ENCODE measurements at places on chromosomes 7 and 10.

- DNase-seq: no peak
These were observed 88.8 kb upstream of the DDC start for GRCh38 chr7:50653981-50654425.

DNA sequence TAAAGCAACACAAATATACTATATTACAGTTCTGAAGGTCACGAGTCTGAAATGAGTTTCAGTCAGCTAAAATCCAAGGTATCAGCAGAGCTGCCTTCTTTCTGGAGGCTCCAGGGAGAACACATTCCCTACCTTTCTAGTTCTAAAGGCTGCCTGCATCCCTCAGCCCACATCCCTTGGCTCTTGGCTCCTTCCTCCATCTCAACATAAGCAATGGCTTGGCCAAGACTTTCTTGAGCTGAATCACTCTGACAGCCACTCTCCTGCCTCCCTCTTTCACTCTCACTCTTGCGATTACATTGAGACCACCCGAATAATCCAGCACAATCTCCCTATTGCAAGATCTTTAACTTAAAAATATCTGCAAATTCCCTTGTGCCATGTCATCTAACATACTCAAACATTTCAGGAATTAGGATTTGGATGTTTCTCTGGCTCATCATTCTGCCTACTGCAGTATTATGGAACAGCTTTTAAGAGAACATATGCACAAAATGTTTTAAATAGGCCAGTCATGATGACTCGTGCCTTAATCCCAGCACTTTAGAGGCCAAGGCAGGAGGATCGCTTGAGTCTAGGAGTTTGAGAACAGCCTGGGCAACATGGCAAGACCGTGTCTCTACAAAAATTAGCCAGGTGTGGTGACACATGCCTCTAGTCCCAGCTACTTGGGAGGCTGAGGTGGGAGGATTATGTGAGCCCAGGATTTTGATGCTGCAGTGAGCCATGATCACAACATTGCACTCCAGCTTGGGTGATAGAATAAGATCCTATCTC, 144.2 kb upstream of the VSTM2A start:
- no peak for DNase-seq

DNA sequence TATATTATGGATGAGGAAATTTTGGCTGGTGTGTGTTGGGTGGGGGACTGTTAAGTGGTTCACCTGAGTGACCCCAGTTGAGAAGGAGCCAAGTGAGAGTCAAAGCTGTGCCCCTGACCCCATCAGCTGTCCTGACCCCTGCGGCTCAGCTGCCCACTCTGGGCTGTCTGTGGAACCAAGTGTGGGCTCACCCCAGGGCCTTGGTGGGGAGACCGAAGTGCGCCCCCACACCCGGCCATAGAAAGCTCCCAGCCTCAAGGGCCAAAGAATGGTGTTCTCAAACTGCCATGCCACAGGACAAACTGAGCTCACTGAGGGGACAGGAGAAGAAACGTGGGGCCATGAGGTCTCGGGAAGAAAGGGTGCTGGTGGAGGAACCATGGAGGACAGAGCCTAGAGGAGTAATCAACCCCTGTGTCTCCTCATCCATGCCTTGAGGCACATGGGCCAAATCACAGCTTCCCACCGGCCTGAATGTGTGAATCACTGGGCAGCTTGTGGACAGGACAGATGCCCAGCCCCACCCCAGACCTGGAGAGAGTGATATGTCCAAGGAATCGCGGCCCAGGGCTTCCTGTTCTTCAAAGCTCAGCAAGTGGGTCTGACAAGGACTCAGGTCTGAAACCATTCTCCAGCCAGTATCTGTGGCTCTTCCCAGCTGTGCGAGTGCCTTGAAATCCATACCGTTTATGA, 86.2 kb upstream of the CACUL1 start:
- no peak for DNase-seq

DNA sequence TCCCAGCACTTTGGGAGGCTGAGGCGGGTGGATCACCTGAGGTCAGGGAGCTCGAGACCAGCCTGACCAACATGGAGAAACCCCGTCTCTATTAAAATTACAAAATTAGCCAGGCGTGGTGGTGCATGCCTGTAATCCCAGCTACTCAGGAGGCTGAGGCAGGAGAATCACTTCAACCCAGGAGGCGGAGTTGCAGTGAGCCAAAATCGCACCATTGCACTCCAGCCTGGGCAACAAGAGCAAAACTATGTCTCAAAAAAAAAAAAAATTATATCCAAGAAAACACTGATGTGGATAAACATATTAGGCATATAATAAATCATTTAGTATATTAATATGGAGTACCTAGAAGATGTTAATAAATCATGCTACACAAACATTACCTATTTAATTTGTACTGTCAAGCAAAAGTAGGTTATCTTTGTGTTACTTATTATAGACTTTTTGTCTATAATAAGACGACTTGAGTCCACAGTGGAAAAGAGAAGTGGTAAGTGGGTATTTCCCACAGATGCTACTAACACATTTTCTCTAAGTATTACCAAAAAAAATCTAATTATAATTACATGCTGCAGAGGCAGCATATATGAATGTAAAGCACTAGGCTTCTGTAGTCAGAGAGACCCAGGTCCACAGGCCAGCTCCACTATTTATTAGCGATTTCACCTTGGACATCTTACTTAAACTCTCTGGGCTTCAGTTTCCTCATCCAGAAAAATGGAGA, 34.5 kb downstream of the DNMBP start:
- DNase-seq: no peak

DNA sequence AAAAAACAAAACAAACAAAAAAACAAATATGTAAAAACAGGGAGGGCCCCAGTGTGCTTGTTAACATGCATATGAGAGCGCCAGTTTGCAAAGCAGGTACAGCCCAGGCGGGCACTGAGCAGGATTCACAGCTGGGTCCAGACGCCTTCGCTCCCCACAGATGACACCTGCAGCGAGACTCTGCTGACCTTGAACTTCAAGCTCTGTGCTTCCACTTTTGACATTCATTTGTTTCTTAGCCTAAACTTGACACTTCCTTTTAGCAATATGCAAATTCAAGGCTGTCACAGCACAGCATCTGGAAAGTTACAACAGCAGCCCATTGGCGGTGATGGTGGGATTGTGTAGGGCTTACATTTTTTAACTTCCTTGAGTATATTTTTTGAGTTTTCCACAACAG, 88.8 kb upstream of the TNS3 start:
- DNase-seq: no peak

DNA sequence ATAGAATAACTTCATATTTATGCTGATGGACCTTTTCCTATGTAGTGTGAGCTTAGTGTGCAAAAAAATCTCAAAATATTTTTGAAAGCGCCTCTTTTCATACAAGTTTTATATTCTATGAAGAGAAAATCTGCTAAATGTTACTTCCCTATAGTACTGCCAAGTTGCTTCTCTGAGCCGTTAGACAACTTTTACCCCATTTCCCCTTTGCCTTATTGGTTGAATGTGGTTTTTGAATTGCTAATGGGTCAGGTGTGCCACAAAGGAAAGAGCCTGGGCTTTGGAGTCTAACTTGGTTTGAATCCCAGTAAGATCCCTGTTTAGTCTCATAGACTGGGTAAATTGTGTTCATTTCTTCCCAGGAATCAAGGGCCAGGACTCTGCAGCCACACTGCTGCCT, 261.5 kb downstream of the SNX10 start:
- DNase-seq: no peak

GRCh38 chr7:146285418-146285817, 168.8 kb downstream of the CNTNAP2 start:
- no peak for DNase-seq

DNA sequence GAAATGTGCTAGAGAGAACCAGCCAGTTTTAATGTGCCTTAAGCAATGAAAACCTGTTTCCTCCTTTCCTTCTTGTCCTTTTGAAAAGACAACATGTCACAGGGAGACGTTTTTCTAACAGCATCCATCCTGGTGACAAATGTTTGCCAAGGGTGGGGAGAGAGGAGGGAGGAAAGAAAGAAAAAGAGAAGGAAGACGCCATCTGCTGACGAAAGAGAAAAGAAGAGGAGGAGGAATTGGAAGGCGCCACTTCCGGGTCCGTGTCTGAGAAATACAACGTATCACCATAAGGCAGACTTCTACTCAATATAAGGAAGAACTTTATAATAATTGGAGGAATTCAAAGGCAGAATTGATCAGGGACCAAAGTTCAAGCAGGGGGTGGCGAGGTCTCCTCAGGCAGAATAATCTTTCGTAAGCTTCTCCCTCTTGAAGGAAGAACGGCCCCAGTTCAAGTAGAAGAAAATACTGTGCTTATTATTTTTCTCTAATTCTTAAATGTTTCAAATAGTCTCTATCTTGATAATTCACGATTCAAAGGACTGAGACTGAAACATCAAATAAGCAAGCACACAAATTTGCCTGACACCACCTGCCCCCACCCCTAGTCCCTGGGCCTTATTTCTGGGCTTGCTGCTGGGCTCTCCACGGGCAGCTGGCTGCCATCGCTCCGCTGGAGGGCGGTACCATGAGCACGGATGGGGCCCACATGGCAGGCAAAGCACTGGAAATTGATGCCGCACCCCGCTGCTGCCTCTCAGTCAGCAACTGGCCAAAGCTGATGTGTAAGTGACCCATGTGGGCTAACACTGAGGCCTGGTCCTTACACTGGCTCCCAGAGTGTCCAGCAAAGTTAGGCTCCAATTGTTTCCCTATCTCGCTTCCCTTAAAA, 273.7 kb upstream of the KLF14 start:
- peak; percentile 13 for DNase-seq

- no peak for DNase-seq
These were observed 133.3 kb upstream of the HGF start for GRCh38 chr7:81903115-81903514.

GRCh38 chr10:75425291-75426079, 5.9 kb upstream of the LRMDA start:
- no peak for DNase-seq

GRCh38 chr7:122543891-122544290, 155.0 kb downstream of the RNF133 start:
- DNase-seq: no peak

DNA sequence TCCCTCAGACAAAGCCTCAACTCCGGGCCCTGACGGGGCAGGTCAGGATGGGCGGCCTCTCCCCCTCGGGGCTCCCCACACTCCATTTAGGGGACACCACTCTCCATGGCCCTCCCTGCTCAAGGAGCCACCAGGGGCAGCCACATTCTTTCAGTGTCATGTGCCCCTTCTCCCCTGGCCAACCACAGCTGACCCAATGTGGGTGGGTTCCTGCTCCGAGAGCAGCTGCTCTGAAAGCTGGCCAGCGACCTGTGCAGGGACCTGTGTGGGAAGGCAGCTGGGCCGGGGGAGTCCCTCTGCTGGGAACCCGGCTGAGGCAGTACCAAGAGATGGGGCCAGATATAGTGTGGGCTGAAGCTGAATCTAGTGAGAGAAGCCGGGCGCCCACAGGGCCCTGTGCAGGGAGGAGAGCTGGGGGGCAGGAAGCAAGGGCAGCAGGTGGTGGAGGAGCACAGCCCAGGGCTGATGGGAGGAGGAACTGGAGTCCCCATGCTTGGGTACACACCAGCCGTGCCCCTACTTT, 40.6 kb upstream of the NPFFR1 start:
- no peak for DNase-seq

- DNase-seq: no peak
These were observed 62.4 kb downstream of the PON1 start for GRCh38 chr7:95261895-95262415.

- no peak for DNase-seq
These were observed 67.0 kb upstream of the ZMIZ2 start for GRCh38 chr7:44681645-44682044.

DNA sequence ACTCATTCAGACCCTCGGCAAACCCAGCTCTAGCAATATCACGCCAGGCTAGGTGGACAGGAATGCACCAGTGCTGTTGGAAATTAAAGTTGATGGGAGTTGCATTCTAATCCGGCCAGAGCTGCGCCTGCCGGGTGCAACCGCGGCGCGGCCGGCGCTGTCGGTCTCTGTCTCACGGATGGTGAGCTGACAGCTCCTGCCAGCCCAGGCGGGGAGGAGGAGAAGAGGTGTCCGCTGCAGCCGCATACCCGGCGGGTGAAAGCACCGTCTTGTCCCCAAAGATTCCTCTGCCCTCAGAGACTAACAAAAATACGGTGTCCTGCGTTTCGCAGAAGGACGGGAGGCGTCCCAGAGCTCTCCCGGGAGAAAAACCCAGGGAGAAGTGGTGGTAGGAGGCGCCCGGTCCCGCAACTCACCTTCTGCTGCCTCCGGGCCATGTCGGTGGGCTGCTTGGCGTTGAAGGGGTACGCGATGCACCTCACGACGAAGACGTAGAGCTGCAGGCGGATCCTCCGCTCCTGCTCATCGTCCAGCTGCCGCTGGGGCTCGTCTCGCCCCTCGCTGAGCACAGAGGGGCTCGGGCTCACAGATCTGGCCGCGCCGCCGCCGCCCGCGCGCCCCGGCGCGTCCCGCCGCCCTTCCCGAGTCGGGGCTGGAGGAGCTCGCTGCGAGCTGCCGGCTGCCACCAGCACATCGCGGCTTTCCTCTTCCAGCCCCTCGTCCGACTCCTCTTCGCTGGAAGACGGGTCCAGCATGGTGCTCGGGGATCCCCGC, 490 bp downstream of the CADPS2 start:
- DNase-seq: peak; percentile 52

DNA sequence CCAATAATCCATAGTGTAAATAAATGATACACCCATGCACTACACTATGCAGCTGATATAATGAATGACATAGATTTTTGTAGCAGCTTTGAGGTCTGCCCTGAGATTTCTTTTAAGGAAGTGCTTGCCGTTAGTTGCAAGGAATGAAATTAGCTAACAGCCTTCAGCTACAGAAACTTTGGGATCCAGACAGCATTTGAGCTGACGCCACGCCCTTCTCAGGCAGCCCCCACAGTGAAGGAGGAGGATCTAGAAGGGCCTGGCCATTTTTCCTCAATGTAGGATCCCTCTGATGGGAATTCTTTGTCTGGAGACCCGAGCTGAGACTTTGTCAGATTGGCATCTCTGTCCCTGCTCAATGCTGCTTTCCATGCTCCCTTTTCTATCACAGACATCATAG, 6.1 kb upstream of the PDK4 start:
- DNase-seq: no peak

Measured in endothelial cell (in vitro differentiated cells).